H7 (cell line): ENCODE measurements at places on chromosomes 5 and 9. TPM values are rescaled to one million over a fixed set of nuclear protein-coding genes. Genes with fewer than 3 reads are reported as not detected.

FRRS1L gene
- 0.14 and 0.18 TPM in 2 replicates for total RNA-seq

CACNA1B gene
- total RNA-seq, result 1.4 and 2.3 TPM in 2 replicates

SPATA31C1 gene
- total RNA-seq, result 0.03 and 0.07 TPM in 2 replicates

APBA1 gene
- total RNA-seq, result 0.52 and 0.81 TPM in 2 replicates

INSL4 gene
- not detected in 2 replicates for total RNA-seq

CDK7 gene
- 43.9 and 67.9 TPM in 2 replicates for total RNA-seq

FOXD1 gene
- 2.5 and 2.6 TPM in 2 replicates for total RNA-seq

KIF4B gene
- 0.03 and 0.33 TPM in 2 replicates for total RNA-seq

AMACR gene
- 10.5 and 18.3 TPM in 2 replicates for total RNA-seq

SLC25A46 gene
- 27.8 and 30.6 TPM in 2 replicates for total RNA-seq

DNAJA1 gene
- total RNA-seq, result 52.4 and 53.8 TPM in 2 replicates

ANKRD18A gene
- 0.35 and 1.2 TPM in 2 replicates for total RNA-seq

MED22 gene
- 61.0 and 64.6 TPM in 2 replicates for total RNA-seq

KIF24 gene
- 4.5 and 4.7 TPM in 2 replicates for total RNA-seq

GPR151 gene
- 0.07 TPM in 1 of 2 replicates, not detected in the other for total RNA-seq

RECK gene
- 11.7 and 16.1 TPM in 2 replicates for total RNA-seq

DOK3 gene
- 0.76 and 3.2 TPM in 2 replicates for total RNA-seq

ORM2 gene
- total RNA-seq, result 1.2 and 2.2 TPM in 2 replicates

ABLIM3 gene
- 0.03 TPM in 1 of 2 replicates, not detected in the other for total RNA-seq

NSMF gene
- 37.9 and 39.0 TPM in 2 replicates for total RNA-seq

MXD3 gene
- 26.4 and 27.2 TPM in 2 replicates for total RNA-seq

GMCL2 gene
- not detected in 2 replicates for total RNA-seq

LECT2 gene
- total RNA-seq, result not detected in 2 replicates

F12 gene
- 3.2 and 3.7 TPM in 2 replicates for total RNA-seq

ADRA1B gene
- 0.14 TPM in 1 of 2 replicates, not detected in the other for total RNA-seq

PRSS3 gene
- not detected in 2 replicates for total RNA-seq

CAMK2A gene
- total RNA-seq, result 0.07 TPM in 1 of 2 replicates, not detected in the other
